ENCODE measurements at places on chromosomes 16 and 17.

DNA sequence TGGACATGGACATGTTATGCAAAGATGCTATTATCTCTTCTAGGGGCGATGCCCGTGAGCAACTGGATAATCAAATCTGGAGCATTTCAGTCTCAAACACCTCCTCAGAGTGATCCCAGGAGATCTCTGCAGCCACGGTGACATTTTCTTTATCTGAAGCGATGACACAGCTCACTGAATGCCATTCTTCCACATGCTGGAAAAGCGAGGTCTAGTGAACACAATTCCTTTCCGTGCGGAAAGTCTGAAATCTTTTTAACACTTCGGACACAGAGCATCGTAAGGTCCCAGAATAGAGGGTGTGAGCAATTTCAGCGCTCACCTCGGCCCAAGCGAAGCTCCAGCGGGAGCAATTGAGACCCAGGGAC is 531 bp upstream of the HASPIN start:
- no peak for DNase-seq

- DNase-seq, result no peak
Observed at GRCh38 chr17:51995797-51996403, 162.6 kb downstream of the CA10 start.

GRCh38 chr16:87098976-87099720 is 218.0 kb downstream of the C16orf95 start:
- DNase-seq, result no peak

DNA sequence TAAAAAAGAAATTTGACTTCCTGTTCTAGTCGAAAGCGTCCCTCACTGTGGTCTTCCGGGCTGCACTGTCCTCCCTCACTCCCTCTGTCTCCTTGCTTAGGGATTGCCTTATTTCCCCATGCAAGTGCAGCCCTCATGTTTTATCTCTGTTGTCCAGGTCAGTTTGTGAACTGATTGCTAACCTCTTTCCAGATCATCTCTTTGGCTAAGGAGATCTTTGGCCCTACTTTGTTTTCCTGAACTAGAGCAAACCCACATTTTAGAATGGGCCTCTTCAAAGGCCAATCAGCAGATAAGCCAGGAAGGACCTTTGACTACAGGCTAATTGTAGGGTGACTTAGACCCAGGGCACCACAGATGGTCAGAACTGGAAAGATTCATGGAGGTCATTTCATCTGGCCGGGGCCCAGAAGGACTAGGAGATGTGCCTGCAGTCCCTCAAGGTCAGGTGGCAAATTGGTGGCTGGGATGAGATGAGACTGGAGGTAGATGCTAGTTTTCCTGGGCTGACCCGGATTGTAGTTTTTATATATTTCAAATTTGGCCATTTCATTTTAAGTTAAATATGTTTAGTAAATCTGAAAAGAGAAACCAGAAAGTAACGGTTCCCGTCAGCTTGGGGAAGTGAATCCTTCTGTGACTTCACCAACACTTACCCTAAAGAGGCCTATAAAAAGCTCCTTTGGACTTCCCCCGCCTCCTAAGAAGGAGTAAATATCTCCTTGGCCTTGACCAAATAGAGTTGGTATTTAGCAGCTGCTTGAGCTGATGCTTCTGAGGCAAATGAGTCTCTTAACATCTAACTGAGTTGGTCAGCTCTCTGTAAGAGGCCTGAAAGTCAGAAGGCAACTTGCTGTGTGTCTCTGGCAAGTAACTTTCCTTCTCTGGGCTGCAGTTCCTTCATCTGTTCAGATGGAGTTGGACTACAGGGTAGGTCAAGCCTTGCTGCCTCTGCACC is 6.2 kb upstream of the SLC25A19 start:
- DNase-seq, result no peak

DNA sequence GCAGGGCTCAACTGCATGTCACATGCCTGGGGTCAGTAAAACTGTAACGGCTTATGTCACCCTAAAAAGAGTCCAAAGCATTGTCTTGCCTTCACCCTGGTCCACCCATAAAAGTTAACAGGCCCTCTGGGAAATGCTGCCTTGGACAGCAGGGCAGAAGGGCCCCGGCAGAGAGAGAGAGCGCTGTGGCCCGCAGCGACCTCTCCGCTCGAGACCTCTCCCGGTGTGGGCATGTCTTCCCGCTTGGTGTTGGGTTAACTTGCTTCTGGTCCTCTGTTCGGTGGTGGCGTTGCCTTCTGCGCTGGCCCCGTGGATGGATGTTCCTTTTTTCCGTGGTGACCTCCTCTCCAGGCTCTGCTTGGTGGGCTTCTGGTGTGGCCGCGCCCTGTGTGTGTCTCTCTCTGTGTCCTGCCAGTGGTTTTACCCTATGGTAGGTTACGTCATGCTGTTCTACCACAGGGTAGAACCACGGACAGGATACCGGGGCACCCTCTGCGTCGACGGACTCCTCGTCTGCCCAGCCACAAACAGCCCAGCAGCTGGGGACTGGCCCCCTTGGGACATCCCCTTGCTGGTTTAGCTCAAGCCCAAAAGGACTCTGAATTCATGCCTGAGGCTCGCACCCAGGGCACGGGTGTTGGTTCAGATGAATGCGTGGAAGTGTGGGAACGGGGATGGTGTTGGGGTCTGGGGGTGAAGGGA is 18.3 kb upstream of the CLEC18A start:
- DNase-seq, result no peak
